Occipital lobe (tissue), 3 donors: ENCODE measurements at places on chromosomes 7 and 10. TPM values are rescaled to one million over a fixed set of nuclear protein-coding genes. Genes with fewer than 3 reads are reported as not detected.

- no peak for DNase-seq
Observed at GRCh38 chr7:45451342-45452035, 122.7 kb upstream of the ADCY1 start.

GRCh38 chr7:84236398-84236797 is 41.8 kb upstream of the SEMA3A start:
- no peak for DNase-seq

VSTM2A gene
- 58.6 TPM for total RNA-seq

DNA sequence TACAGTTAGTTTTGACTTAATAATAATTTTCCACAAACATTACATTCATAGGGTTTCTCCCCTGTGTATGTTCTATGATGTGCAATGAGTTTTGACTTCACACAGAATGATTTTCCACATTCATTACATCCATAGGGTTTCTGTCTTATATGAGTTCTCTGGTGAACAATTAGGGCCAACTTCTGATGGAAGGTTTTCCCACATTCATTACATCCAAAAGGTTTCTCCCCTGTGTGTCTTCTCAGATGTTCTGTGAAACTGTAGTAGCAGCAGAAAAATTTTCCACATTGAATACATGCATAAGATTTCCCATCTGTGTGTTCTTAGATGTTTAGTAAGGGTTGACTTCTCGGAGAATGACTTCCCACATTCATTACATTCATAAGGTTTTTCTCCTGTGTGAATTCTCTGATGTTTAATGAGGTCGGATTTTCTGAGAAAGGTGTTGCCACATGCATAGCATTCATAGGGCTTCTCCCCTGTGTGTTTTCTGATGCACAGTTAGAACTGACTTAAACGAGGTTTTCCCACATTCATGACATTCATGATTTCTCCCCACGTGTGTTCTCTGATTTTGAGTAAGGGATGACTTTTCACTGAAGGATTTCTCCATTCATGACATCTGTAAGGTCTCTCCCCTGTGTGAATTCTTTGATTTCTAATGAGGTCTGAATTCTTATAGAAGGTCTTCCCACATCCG is 118.5 kb downstream of the ZNF33B start:
- no peak for DNase-seq

SPDYE2B gene
- not detected for total RNA-seq

DNA sequence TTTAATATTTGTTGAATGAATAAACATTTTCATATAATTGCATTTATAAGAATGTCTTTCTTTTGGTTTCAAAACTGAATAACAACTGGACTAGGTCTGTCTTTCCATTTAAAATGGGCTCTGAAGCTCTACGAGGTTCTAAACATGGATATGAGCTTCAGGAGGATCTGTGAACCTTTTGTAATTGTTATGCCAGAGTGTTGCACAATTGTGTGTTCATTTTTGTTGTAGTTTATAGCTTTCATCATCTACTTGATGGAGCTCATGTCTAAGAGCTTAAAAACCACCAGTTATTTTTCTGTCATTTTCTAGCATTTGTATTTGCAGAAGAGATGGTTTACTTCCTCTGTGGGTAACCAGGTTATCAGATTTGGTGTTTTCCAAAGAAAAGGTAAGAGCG is 265.7 kb upstream of the NPY start:
- DNase-seq = no peak

DNA sequence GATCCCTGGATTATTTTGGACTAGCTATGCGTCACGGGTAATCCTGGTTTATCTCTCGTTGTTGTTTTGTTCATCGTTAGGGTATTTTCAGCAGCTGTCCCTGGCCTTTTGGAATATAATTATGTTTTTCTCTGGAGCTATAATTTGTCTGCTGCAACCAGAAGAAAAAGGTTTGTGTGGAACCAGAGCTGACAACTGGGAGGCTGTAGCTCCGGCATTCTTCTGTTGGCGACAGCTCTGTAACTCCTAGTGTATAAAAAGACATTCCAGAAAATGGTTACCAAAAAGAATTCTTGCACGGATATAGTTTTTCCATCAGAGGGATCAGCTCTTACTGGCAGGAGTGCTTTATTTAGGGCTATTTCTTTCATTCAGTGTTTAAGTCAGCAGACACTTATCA is 130.9 kb upstream of the PRR15 start:
- DNase-seq = no peak

DNA sequence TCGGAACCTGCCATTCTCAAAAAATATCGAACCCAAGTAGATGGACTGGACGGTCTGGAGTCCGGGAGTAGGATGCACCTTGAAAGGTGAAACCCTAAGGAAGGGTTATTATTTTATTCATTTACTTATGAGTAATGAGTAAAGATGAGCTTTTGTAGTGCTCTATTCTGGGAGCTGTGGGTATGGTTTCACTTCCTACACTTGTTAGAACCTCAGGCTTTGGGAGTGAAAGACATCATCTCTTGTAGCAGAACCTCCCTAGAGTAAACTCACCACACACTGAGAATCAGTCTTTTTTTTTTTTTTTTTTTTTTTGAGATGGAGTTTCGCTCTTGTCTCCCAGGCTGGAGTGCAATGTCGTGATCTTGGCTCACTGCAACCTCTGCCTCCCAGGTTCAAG is 389.4 kb upstream of the AUTS2 start:
- DNase-seq = no peak

DNA sequence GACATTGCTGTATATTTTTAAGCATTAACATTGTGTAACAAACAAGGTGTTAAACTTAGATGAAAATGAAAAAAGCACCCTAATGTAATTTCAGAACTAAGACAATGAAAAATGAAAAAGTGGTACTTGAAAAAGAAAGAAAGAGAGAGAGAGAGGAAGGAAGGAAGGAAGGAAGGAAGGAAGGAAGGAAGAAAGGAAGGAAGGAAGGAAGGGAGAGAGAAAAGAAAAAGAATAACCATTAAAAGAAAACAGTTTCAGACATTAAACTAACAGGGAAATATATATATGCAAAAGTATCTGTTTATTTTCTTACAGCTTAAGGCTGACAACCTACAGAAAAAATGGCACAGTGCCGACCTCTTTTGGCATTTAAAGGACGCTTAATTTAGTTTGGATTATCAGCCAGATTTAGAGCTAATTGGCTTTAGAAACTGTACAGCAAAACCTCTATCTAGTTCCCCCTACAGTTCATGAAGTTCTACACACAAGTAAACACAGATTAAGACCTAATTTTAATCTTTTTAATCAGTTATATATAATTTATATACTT is 13.8 kb downstream of the MTERF1 start:
- no peak for DNase-seq

PRPF18 gene
- total RNA-seq = 39.8 TPM

TRPV6 gene
- total RNA-seq = under 0.01 TPM

- DNase-seq = no peak
Observed at GRCh38 chr10:71274901-71275796, 43.9 kb upstream of the SLC29A3 start.

GRCh38 chr10:57367412-57367811 is 900.3 kb downstream of the IPMK start:
- no peak for DNase-seq

OR9A2 gene
- 1.1 TPM for total RNA-seq

- no peak for DNase-seq
Observed at GRCh38 chr10:74305730-74306129, 154.7 kb downstream of the ADK start.

GRCh38 chr7:32537760-32538159 is 42.5 kb downstream of the AVL9 start:
- DNase-seq = no peak

GNGT1 gene
- not detected for total RNA-seq

DNA sequence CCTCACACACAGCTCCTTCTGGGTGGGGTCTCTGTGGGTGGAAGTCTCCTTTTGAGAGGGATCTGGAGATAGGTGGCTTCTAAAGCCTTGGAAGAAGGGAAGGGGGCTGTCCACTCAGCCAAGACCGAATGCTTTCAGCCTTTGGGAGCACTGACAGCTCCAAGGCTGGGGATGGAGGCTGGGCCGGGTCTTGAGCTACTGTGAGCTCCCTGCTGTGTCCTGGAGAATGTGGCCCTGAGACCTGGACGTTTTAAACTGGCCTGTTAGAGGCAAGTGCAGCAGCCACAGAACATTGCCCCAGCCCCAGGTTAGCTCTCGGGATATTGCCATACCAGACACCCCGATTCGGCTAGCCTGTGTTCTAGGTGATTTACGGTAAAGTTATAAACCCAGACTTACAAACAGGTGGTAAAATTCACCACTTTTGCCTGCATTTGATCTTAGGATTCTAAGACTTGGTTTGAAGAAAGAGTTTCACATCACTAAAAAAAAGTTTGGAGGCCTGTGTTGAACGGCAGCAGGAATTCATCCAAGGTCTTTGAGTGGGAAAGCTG is 548.5 kb upstream of the FOXK1 start:
- DNase-seq = no peak

SRI gene
- 85.8 TPM for total RNA-seq

CDHR1 gene
- 1.2 TPM for total RNA-seq
